ENCODE measurements at places on chromosomes 4 and X.
A peak's percentile ranks its signal among the peaks of the same experiment; 100 is the strongest.

DNA sequence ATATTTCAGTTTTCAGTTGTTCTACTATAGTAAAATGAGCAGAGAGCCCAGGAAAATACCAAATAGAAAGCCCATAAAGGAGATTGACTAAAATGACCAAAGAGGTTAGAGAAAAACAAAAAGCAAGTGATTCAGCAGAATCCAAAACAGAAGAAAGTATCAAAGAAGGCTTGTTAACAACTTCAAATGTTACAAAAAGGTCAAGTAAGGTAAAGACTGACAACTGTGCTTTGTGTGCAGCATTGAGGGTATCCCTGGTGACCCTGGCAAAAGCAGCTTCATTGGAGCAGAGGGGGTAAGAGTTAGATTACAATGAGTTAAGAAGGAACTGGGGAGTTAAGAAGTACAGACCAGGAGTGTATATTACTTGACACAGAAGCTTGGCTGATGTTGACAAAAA lies 317.9 kb downstream of the OPHN1 start:
- DNase-seq = no peak

DNA sequence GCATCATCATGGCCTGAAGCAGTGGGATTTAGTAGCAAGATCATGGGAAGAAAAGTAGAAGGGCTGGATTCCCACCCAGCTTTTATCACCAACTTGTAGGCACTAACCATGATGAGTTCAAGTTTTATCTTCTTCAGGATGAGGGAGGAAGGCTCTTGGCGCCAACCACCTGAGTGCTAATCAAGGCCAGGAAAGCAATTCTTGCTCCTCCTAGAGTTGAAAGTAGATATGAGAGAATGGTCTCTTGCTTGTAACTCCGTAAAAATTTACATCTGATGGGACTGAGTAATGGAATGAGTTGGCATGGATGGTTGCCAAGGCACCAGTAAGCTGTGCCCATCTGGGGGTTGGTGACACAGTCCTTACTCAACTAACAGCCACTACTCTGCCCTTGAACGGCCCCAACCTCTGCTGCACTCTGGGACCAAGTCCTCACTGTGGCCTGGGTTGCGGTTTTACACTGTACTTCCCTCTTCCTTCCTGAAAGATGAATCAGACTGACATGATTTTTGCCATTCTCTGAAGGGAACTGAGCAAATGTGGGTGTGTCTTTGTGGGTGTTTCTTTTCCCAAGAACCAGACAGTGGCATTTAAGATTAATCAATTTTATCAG lies 39.4 kb upstream of the NDP start:
- no peak for DNase-seq

- no peak for DNase-seq
These were observed 82.4 kb upstream of the PLAC8 start for GRCh38 chr4:83196921-83197320.

- DNase-seq = peak; percentile 56
These were observed 5.1 kb downstream of the HS6ST2 start for GRCh38 chrX:132953354-132953753.

DNA sequence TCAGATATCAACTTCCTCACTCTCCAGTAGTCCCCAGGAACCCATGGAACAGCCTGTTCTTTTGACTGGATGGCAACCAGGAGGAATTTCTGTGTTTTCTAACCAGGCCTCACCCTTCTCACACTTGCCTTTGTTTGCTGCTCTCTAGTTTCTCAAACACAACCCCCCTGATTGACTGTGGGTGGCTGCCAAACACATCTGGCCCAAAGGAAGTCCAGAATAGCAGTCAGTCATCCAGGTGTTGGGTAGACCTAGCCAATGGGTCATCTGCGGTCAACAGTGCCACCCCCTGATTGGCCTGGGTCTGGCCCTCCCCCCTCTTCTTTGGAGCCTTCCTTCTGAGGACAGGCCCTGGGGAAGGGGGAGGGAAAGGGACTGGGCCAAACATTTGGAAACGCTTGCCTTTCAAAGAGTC lies 53.7 kb downstream of the MSX1 start:
- no peak for DNase-seq

DNA sequence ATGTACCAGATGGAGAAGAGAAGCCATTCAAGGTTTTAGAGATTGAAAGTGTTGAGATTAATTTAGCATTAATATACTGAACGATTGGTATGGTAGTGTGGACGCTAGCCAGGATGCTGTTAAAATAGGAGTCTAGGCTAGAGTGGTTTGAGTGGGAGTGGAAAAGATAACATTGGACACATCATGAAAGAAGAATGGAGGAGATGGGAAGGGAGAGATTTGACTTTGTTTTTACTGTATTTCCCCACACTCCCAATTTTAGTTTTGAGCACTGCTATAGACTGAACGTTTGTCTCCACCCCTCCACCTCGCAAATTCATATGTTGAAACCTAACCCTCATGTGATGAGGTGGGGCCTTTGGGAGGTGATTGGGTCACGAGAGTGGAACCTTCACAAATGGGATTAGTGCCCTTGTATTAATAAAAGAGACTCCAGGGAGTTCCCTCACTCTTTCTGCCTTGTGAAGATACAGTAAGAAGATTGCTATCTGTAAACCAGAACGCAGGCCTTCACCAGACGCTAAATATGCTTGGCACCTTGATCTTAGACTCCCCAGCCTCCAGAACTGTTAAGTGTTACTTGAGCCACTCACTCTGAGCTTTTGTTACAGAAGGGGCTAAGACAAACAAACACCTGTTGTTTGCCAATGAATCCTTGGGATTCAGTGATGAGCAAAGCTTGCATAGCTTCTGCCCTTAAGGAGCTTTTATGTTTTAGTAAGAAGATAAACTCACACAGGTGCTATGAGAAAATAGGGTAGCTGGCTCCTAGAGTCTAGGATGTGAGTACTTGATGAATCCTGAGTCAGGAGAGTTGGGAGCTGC lies 25.8 kb downstream of the USP9X start:
- no peak for DNase-seq

- DNase-seq = no peak
These were observed 7.5 kb upstream of the CXCL6 start for GRCh38 chr4:73828956-73829355.

DNA sequence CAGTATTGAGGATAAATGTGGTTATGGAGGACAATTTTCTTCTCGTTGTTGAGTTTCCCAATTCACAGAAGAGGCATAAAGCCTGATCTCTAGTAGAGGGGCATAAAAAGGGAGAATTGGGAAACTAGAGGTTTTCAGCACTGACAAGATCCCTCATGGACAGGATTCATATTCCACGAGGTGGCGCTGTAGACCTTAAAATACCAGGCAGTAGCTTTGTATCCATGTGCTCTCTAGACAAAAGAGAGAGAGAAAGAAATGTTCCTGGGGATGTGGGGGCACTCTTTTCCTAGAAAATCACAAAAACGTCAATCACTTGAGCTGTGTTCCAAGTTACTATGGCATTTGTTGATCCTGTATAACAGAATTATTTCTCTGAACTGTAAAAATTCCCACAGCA lies 128.3 kb downstream of the MAGEE1 start:
- peak; percentile 1 for DNase-seq

- DNase-seq = no peak
These were observed 341.1 kb downstream of the GBA3 start for GRCh38 chr4:23033796-23034195.

DNA sequence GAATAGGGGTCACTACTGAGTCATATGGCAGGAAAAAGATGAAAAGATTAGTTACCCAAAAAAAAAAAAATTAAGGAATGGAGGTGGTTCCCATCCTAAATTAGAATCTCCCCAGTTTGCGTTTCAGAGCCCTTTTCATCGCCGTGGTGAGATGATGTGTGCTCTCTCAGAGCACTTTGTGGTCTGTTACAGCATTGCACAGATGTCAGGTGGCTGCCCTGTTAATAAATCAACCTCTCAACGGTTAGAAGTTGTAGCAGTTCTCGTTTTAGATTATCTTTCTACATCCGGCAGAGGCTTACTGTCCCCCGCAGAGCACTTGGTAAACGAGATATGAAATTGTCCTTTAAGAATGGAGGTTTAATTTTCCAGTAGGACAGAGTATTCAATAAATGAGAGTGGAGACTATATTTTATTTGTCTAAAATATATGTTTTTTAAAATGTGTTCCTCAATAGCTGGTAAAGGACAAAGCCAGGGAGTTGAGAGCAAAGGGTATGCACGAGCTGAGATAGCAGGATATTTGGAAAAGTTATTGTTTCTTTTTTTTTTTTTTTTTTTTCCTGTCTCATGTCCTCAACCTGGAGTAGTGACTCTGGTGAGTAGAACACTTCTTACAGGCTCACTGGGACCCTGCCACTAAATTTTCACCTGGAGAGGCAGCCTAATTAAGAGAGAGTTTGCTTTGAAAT lies 26.9 kb downstream of the AFF1 start:
- no peak for DNase-seq

GRCh38 chrX:119687661-119688413 lies 5.1 kb downstream of the SEPTIN6 start:
- no peak for DNase-seq

DNA sequence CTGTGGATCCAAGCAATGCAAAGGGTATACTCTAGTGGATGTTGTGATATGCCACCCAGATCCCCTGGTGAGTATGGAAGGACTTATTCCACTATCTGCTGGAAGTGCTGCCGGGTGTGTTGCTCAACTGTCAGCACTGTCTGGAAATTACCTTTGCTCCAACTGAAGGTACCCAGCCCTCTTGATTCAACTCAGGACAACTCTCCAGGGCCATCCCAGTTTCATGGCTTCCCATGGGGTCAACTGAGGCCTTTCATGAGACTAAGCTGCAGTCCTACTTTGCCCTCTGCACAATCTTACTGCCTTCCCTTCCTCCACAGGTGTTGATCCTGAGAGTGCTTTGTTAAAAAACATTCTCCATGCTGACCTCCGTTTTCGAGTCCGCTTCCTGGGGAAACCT lies 99.8 kb downstream of the SPRY1 start:
- DNase-seq = no peak

GRCh38 chr4:37674439-37674838 lies 11.7 kb downstream of the RELL1 start:
- peak; percentile 9 for DNase-seq

- no peak for DNase-seq
These were observed 72.1 kb downstream of the BEND4 start for GRCh38 chr4:42080306-42080705.

- no peak for DNase-seq
These were observed 37.5 kb upstream of the STK26 start for GRCh38 chrX:131985526-131986049.

GRCh38 chr4:165716472-165716871 lies 156.6 kb upstream of the TLL1 start:
- peak; percentile 5 for DNase-seq

DNA sequence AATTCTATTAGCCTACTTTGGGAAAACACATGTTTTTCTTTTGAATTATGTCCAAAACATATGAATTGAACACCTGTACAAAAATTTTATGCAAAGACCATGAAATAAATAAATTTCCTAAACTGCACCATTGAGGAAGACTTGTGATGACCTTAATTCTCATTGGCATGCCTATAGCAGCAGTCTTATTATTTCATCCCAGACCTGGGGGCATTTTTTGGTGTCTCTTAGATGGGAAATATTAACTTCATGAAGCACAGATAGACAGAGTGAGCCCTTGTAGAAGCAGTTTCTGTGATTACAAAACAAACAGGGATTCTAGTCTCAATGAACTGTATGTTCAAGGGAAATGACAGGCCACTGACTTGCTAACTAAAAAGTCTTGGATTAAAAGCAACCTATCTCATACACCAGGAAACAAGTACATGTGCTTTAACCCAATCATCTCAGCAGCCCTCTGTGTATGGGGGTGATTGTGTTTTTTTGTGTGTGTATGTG lies 32.0 kb upstream of the HPGD start:
- DNase-seq = no peak
